ENCODE measurements at places on chromosomes 11 and 22. TPM values are rescaled to one million over a fixed set of nuclear protein-coding genes. Genes with fewer than 3 reads are reported as not detected.
A peak's percentile ranks its signal among the peaks of the same experiment; 100 is the strongest.

GRCh38 chr22:29039148-29039547 lies 22.5 kb downstream of the C22orf31 start:
- no peak for DNase-seq

DNA sequence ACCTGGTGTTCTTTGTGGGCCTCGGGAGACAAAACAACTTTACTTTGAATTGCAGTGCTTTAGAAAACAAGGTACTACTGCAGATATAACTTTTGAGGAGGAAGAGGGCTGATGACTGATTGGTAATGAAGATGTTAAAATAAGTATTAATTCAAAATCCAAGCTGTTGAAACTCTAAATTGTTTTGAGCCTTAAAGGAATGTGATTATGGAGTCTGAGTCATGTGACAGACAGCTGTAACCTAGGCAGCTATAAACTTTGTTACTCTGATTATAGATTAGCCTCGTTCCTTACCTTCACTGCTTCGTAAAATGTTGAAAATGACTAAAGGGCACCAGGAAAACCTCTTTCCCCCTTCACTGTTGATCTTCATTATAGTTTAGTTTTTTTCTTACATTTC lies 43.4 kb downstream of the MS4A2 start:
- no peak for DNase-seq

- no peak for DNase-seq
These were observed 3.7 kb downstream of the ASPHD2 start for GRCh38 chr22:26432619-26433311.

DNA sequence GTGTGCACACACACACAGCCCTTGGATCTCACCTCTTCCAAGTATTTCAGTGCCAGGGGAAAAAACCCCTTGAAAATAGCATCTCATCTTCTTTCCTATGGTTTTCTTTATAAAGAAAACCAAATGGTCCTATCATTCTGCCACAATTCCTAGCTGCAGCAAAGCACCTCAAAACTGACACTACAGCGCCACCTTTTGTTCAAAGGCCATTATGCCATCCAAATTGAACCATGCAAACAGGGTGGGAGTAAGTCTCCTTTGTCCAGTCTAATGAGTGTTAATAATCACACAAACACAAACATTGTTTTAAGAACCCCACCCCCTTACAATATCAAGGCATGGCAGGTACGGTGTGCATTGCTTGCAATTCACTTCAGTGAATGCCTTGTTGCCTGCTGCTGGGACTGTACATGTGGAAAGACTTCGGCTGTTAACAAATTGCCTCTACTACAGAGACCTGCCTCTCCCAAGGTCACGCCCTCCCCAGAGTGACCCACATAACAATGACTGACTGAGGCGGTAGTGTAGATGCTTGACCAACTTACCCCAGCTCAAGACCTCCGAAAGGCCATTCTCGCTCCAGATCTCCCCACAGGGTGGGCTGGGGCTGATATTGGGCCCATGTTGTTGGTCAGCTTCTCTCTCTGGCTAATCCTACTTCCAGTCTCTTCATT lies 31.7 kb downstream of the FAM181B start:
- peak; percentile 66 for DNase-seq

GRCh38 chr11:118927554-118928100 lies 1.9 kb upstream of the BCL9L start:
- no peak for DNase-seq

- no peak for DNase-seq
These were observed 82.3 kb downstream of the C11orf91 start for GRCh38 chr11:33618351-33618710.

DNA sequence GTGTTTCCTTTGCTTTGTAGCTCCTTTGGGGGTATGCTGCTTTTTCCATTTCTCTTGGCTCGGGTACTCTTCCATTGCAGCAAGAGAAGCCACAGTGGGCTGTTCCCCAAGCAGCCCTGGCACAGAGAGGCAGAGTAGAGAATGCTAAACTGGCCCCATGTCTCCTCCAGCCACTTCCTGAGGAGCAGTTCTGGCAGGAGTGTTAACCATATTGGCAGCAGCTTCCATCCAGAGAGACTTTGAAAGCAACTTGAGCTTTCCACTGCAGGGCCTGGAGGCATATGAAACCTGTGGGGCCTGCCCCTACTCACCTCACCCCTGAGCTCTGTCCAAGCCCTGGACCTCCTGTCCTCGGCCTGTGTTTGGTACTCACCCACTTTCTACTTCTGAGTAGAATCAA lies 61.8 kb downstream of the ALX4 start:
- DNase-seq, result no peak

DNA sequence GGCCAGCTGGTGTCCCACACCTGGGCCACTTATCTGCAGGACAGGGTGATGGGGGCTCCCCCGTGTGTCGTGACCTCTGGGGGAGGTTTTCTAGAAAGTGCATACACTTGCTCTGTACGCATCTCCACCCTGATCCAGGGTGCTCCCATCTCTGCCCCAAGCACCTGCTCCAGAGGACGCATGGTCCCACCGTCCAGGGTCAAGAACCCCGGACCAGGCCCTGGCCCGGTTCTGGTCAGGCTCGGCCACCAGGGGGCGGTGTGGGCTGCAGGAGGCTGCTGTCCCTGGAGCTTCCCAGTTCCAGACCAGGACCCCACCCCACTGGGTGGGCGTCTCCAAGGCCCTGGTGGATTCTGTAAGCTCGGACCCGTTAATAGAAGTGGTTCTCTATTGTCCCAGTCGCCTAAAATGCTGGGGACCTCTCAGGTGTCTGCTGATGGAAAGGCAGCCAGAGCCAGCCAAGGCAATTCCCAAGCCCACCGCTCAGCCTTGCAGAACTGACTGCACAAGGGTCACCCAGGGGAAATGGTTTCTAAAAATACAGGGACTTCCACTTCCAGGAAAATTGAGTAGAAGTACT lies 34.7 kb upstream of the SEPTIN5 start:
- peak; percentile 11 for DNase-seq

GRCh38 chr22:22397875-22398524 lies 110.5 kb downstream of the ZNF280B start:
- DNase-seq, result no peak

- DNase-seq, result no peak
These were observed 115.2 kb downstream of the CEP164 start for GRCh38 chr11:117442869-117443239.

GRCh38 chr11:1639102-1639620 lies 9.6 kb downstream of the KRTAP5-5 start:
- no peak for DNase-seq

DNA sequence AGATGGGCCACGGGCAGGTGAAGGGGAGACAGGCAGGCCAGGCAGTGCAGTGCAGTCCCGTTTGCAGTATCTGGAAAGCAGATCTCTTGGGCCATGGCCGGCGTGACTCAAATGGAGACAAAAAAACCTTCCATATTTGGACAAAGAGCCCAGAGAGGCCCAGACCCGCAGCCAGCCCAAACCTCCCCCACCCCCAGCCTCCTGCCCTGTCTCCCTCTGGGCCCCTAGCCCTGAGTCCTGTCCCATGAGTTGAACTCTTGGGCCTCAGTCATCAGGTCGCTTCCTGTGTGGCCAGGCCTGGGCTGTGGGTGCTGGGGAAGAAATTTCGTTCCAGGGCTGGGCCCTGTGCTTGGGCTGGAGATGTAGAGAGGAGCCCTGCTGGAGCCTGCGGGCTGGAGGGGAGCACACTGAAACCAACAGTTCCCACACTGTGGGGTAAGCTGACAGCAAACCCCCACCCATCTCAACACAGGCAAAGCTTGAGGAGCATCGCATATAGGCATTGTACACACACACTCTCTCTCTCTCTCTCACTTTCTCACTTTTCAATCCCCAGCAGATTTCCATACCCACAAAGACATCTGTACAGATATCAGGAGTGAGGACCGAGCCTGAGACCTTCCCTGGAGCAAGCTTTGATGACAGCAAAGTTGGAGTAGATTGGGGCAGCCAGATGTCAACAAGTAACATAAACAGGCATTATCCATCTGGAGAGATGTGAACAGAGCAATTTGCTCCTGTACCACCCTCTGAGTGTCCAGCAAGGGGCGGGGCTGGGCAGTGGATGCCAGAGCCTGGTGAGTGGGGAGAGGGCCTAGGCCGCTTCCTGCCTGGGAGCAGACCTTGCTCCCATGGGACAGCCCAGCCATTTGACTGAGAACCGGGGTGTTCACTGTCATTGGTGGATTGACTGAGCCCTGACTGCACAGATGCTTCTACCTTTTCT lies 17.2 kb downstream of the ARHGEF17 start:
- no peak for DNase-seq

DNA sequence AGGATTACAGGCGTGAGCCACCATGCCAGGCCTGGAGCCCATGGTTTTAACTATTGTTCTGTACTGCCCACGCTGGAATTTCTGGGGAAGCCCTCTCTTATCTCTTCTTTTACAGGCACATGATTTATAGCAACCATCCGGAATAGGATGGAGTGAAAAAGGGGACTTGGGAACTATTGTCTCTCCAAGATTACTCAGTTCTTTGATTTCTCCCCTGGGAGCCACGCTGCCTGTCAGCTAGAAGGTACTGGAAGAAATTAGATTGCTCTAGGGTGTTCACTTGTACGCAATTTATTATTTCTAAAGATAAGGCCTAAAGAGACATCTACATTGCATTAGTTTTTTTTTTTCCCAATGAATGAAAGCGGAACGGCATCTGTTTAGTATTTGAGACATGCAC lies 65.6 kb upstream of the PTPRJ start:
- no peak for DNase-seq

- no peak for DNase-seq
These were observed 9.1 kb downstream of the NDUFV1 start for GRCh38 chr11:67615728-67616430.

GRCh38 chr11:79199729-79200354 lies 241.0 kb downstream of the TENM4 start:
- DNase-seq, result no peak

GRCh38 chr22:19536564-19536963 lies 12.4 kb upstream of the CLDN5 start:
- DNase-seq, result no peak

DNA sequence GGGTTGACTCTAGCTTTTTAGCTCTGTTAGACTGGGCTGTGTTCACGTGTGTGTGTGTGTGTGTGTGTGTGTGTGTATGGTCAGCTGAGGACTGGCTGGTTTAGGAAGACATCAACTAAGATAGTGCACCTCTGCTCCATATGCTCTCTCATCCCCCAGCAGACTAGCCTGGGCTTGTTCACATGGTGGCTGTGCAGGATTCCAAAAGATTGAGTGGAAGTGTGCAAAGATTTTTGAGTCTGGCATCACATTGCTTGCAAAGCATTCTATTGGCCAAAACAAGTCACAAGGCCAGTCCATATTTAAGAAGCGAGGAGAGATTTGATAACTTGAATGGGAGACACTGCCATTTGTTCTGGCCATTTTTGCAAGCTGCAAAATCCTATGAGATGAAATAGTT lies 79.7 kb upstream of the C11orf87 start:
- DNase-seq, result no peak

DNA sequence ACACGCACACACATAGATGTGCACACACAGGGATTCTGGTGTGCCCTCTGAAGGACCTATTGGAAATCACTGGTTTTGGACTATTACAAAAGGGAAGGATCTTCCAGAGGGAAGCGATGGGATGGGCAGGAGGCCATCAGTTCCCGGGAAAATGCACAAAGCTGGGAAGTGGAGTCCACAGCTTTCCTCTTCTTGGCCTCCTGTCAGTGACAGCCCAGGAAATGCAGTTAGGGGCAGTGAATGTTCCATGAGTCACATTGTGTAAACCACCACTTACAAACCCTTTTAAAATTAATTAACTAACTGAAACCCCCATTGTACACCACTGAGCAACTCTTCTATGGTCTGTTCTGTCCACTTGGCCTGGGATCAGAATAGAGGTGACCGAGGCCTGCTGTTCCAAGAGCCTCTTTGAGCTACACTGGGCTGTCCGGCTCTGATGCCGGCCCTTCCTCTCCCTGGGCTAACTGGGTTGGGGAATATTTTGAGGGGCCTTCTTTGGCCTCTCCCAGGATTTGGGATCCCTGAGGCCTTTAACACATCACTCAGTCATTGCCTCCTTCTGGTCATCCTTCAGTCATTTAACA lies 137.7 kb downstream of the FEZ1 start:
- DNase-seq, result no peak

GRCh38 chr11:76798202-76798581 lies 15.0 kb downstream of the TSKU start:
- DNase-seq, result no peak

SCGB1A1 gene
- total RNA-seq, result not detected

CABP4 gene
- total RNA-seq, result not detected

VSIG2 gene
- not detected for total RNA-seq

FAM83F gene
- 41.3 TPM for total RNA-seq

CAPN5 gene
- 0.49 TPM for total RNA-seq

TP53AIP1 gene
- 4.5 TPM for total RNA-seq

KREMEN1 gene
- total RNA-seq, result 3.6 TPM
